ENCODE measurements at places on chromosomes 1 and 21.

GRCh38 chr1:201226859-201227488 is 36.4 kb downstream of the IGFN1 start:
- DNase-seq, result no peak

DNA sequence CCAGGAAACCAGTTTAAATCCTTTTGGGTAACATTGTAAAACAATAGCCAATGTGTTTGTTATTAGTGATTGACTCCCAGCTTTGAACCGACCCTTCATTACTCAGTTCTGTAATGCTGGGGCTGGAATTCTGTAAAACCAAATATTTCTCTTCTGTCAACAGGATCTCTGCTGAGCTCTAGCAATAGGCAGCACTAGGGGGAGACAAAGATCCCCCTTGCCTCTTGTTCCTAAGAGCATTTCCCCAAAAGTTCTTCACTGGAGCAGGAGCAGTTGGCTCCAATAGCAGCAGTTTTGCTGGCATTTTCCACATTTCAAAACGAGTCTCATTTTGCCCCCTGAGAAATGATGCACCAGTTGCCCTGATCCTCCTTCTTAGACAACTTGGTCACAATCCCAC is 1671.1 kb downstream of the MRPL39 start:
- DNase-seq, result no peak

GRCh38 chr1:224448453-224449017 is 13.9 kb upstream of the WDR26 start:
- no peak for DNase-seq

DNA sequence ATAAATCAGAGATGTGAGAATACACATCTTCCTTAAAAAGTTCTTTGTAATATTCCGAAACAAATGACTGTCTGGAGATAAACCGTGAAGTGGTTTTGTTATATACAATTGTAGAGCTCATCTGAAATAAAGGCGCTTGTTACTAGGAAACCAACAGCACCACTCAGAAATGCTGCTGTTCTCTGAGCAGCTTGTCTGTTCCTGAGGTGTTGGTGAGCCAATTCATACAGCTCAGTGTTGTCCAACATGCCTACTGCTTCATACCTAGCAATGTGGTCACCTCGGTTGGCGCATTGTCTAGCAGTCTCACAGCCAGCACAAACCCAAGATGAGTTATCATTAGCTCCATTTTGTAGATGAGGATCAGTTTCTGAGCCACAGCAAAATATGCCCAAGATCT is 44.4 kb downstream of the GFI1 start:
- no peak for DNase-seq

- no peak for DNase-seq
Observed at GRCh38 chr1:211331011-211331709, 4.5 kb downstream of the TRAF5 start.

DNA sequence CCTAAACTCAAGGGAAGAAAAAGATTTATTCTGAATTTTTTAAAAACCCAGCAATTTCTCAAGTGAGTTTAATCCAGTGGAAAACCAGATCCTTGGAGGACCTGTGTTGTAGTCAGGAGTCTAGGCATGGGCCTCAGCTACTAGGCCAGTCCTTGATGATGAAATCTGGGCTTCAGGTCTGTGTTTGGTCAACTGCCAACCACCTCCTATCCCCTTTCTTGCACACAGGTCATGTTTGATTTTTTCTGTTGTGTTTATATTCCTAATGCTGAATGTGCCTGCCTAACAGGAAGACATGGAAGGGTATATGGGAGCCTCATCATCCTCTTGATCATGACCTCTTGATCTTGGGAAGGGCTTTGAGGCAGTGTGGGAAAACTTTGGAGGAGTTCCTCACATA is 38.2 kb upstream of the SLC19A2 start:
- no peak for DNase-seq

GRCh38 chr1:14486401-14487201 is 111.9 kb upstream of the KAZN start:
- DNase-seq, result no peak

DNA sequence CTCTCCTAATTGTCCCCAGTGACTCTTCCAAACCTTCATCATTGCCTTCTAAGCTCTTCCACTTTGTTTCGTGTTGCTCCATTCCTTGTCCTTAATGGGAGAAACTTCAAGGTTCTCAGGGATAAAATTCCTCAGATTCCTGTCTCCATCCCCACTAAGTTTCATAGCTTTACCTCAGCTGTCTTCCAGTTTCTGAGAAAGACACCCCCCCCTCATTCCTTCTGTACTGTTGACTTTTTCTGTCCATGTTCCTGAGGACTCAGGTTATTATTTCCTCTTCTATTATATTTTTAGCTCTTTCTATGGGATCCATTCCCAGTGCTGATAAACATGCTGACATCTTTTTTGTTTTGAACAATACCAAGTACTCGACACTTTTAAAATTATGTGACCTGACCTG is 215.3 kb upstream of the PTGFR start:
- no peak for DNase-seq

DNA sequence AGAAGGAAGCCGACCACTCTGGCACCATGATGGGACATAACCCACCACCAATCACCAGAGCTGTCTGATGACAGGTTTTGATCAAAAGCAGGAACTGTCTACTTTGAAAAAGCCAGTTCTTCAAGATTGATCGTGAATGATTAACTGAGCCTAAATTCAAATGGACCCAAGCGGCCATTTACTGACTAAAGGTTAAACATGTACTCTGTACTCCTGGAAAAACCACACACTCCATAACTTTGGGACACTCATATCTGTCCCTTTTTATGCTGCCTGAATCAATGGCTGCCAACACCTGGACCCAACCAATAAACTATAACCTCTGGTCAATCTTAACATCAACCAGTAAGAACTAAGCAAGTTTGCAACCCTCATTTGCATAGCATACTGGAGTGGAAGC is 206.6 kb downstream of the URB2 start:
- DNase-seq, result no peak

GRCh38 chr1:22870201-22870871 is 102.3 kb downstream of the LACTBL1 start:
- DNase-seq, result peak; percentile 45

DNA sequence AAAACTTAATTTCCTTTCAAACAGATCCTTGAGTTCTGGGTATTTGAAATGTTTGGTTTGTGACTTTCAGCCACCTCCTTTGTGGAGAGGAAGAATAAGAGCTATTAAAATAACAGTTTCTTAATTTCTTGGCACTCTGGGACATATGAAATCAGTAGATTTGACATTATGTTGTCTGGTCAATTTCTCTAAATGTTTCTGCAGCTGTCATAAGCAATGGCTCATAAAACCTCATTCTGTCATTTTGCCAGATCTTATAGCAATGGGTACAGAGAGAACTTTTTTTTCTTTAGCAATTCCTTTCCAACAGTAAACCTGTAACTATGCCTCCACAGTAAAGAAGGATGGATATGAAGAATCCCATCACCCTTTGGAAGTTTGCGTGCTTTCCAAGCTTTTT is 52.6 kb downstream of the LAMC1 start:
- no peak for DNase-seq

- no peak for DNase-seq
Observed at GRCh38 chr1:162405800-162406199, 6.1 kb downstream of the SH2D1B start.

DNA sequence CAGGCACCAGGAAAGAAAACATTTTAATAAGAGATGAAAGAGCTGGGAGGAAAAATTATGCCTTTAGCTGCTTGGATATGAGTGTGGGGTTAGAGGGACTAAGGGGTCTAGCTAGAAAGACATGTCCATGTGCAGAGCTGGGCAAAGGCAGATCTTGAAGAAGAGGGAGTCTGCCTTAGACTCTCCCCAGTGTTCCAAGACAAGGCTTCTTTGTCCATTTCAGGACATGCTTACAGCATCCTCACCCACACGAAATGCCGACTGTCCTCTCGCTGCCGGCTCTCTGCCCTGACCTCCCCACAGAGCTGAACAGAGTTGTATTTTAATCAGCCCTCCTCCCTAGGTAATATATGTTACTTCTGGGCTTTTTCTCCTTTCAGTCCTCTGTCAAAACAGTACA is 100.7 kb upstream of the ATP1B1 start:
- DNase-seq, result no peak

DNA sequence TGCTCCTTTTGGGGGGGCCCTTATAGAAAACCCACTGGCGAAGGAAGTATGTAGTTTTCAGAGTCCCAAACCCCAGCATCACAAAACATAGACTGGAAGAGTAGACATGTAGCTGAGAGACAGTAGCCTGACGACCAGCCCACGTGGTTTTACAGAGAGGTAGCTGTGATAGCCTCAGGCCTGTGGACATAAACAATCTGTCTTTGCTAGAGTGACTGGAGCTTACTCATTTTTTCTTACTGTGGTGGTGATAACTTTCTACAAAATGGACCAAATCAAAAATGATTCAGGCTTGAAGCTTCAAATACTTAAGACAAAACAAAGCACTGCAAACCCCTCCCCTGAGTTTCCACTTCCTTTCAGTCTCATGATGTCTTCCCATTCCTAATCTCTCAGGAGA is 497.0 kb downstream of the RWDD3 start:
- DNase-seq, result no peak

DNA sequence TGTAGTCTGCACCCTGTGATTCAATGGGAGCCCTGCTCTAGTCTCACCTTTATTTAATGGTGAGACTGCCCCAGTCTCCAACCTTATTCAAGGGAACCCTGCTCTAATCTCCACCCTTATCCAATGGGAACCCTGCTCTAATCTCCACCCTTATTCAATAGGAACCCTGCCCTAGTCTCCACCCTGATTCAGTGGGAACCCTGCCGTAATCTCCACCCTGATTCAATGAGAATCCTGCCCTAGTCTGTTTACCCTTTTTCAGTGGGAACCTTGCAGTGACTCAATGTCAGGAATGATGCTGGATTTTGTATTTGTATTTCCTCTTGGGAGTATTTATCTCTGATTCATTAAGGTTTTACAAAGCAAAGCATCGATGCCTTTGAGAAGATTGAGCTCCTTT is 39.5 kb downstream of the TRPM2 start:
- no peak for DNase-seq

GRCh38 chr21:43609501-43610340 is 49.6 kb downstream of the HSF2BP start:
- DNase-seq, result no peak

DNA sequence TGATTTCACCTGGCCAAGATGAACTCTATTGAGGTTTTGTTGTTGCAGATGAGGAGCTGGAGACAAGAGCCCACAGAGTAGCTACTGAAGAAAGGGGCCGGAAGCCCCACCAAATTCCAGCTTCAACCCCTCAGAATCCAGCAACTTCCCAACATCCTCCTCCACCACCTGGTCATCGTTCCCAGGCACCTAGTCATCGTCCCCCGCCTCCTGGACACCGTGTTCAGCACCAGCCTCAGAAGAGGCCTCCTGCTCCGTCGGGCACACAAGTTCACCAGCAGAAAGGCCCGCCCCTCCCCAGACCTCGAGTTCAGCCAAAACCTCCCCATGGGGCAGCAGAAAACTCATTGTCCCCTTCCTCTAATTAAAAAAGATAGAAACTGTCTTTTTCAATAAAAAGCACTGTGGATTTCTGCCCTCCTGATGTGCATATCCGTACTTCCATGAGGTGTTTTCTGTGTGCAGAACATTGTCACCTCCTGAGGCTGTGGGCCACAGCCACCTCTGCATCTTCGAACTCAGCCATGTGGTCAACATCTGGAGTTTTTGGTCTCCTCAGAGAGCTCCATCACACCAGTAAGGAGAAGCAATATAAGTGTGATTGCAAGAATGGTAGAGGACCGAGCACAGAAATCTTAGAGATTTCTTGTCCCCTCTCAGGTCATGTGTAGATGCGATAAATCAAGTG is 14.3 kb downstream of the CD2 start:
- no peak for DNase-seq

DNA sequence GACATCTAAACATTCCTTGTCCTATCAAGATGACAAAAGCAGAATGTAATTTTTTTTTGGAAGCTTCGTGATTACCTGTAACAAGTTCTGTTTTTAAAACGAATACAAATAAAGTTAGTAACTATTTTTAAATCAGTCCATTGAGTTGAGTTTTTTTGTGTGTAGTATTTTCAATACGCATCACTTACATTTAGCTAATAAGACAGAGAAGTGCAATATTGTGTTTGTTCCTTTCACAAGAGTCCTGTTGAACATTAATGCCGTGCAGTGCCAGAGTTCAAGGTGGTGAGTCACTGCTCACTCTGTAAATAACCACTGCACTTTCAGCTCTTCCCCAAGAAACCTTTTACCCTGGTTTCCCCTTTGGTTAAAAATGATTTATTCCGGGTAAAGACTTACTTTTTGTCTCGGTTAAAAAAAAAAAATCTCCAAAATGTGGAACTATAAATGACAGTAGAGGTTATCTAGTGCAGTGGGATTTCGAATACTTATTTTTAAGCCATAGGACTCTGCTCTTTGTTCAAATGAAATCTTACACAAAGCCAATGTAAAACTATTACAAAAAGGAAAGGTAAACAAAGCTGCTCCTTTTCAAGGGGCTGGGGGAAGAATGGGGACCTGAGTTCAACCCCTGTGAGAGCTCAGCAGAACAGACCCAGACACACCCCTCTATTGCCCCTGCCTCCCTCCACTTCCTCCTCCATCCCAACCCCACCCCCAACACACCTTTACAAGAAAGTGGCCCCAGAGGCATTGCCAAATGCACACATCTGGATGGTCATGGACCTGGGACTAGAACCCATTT is 14.8 kb upstream of the NCMAP start:
- no peak for DNase-seq

DNA sequence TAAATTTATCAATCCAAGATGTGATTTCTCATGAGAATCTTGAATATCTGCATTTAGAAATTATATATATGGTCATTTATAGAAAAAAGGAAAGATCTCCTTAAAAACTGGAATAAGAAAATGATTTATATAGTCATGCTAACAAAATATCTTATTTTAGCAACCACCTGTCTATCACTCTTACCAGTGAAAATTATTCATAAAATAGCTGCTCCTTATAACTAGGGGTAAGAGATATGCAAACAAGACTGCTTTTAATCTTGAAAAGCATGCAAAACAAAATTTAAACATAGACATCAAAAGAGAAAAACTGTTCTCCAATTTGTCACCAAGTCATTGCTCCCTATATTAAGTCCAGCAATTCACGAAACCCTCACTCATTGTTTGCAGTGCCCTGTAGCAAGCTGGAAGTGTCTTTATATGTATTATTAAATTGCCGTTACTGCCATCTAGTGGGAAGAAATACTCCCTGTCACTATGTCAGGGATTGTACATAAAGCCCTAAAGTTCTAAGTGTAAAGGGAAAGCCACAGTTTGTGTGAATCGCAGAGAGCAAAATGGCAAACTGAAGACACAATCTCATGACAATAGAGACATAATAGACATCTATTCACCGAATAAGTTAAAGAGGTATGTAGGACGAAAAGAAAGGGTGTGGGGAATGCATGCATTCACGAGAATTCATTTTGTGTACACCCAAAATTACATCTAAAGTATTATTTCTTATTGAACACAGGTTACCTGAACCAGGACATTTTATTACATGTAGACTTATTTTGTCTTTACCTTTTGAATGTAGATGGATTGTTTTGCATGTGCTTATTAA is 600.5 kb downstream of the USP25 start:
- no peak for DNase-seq

GRCh38 chr1:26358411-26359384 is 4.8 kb upstream of the CRYBG2 start:
- no peak for DNase-seq
